Stimulated activated CD4-positive, alpha-beta T cell treated with anti-CD3 and anti-CD28 coated beads, Interleukin-2, amount 100 ng/mL, for 48 hours (primary cell): ENCODE measurements at places on chromosomes 7 and 10.

- no peak for DNase-seq
Measured at GRCh38 chr10:1465993-1466764, 271.1 kb downstream of the ADARB2 start.

GRCh38 chr7:142250705-142251104 lies 7.2 kb downstream of the PRSS58 start:
- DNase-seq = no peak

- no peak for DNase-seq
Measured at GRCh38 chr7:112459645-112460044, 9.4 kb downstream of the IFRD1 start.

- DNase-seq = no peak
Measured at GRCh38 chr10:60176925-60177324, 212.8 kb downstream of the ANK3 start.

- no peak for DNase-seq
Measured at GRCh38 chr10:102579328-102579727, 65.0 kb upstream of the TRIM8 start.

GRCh38 chr7:112882511-112882910 lies 92.3 kb upstream of the TMEM168 start:
- DNase-seq = no peak

DNA sequence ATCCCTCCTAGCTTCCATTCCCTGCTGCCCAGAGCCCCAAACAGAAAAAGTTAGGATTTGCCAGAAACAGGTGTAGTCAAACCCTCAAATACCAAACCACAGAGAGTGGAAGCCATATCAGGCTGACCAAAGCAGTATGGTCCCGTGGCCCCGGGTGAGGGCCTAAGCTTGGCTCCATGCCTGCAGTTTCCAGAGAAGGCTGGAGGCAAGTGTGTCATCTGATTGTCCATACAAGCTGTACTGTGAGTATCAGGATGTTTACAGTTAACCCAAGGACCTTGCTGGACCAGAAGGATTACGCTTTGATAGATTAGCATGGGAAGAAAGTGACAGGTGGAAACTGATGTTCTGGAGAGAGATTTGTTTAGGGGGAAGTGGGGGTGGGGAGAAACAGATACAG lies 96.3 kb downstream of the PRKAG2 start:
- DNase-seq = no peak

GRCh38 chr10:43978091-43978490 lies 329.4 kb upstream of the ZNF32 start:
- DNase-seq = no peak

GRCh38 chr7:124679586-124680225 lies 85.9 kb downstream of the GPR37 start:
- DNase-seq = no peak

DNA sequence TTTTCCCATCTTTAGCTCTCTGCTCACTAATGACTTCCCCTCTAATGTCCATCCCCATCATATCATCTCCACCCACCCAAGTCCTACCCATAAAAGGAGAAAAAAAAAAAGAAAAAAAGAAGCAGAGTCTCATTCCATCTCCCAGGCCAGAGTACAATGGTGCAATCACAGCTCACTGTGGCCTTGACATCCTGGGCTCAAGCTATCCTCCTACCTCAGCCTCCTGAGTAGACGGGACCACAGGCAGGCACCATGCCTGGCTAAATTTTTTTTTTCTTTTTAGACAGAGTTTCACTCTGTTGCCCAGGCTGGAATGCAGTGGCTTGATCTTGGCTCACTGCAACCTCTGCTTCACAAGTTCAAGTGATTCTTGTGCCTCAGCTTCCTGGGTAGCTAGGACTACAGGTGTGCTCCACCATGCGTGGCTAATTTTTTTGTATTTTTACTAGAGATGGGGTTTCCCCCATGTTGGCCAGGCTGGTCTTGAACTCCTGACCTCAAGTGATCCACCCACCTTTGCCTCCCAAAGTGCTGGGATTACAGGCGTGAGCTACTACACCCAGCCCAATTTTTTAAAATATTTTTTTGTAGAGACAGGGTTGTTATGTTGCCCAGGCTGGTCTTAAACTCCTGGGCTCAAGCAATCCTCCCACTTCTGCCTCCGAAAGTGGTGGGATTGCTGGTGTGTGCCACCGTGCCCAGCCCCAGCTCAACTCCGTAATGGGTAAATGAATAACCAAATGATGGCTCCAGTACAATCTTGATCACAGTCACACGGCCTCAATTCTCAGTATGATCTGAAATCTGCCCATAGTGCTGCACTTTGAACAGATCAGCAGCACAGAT lies 24.6 kb upstream of the SGMS1 start:
- DNase-seq = no peak

DNA sequence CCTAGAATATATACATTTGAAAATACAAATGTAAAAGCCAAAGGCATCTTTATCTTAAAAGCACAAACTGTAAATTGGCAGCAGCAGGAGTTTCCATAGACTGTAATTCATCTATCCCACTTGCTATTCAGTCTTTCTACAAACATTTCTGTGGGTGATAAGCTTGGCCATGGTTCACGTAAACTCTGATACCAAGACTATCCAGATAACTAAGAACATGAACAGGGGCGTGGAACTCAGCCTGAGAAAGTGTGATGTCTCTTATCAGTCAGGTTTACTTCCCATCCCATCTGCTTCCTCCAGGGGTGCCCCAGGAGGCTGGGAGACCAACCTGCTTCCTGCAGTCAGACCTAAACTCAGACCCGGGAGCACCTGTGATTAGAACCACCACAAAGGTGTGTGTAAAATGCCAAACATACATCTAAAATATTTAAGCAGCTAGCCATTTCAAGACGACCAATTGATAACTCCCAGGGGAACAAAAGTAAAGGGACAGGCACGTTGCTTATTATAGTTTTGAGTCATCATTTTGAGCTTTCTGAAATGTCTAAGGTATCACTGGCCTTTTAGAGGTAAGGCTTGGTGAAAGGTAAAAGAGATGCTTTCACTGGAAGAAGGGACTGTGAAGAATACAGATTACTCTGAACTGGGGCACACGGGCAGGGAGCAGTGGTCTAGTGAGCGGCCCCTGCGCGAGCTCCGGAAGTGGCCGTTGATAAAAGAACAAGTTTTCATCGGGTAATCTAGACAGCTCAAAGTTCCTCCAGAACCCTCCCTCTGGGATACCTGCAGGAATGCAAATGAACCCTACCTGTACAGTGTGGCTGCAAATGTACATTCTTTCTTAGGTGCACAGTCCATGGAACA lies 51.5 kb downstream of the RSU1 start:
- DNase-seq = no peak

DNA sequence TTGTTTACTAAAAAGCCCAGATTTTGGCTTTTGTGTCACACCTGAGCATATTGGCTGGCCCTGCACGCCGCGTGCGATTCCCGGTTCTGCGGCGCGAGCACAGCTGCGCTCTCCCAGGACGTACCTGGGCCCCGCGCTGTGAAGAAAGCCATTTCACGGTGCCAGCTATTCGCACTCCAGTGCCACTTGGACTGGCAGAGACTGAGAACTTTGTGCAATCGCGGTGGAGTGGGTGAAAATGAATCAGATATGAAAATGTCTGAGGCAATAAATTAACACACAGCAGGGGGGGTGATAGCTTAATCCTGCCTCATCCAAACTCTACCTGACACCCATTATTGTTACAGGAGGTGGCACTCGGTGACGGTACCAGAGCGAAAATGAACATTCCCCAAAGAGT lies 330.1 kb upstream of the MGMT start:
- no peak for DNase-seq

DNA sequence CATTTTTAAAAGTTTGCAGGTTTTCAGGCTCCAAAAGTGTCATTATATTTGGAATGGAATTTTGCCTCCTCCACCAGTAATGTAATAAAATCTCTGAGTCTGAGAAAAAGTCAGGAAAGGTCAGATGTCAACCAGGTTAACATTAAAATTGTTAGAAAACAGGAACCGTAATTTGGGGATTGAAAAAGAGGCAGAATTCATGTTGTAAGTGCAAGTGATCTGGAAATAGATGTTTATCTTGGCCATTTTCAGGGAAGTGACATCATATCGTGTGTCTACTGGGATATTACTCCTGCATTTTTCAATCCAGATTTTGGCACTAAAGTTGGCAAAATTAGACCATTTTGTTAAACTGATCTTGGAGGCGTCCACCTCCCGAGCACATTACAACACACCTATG lies 428.5 kb upstream of the MGMT start:
- DNase-seq = no peak

DNA sequence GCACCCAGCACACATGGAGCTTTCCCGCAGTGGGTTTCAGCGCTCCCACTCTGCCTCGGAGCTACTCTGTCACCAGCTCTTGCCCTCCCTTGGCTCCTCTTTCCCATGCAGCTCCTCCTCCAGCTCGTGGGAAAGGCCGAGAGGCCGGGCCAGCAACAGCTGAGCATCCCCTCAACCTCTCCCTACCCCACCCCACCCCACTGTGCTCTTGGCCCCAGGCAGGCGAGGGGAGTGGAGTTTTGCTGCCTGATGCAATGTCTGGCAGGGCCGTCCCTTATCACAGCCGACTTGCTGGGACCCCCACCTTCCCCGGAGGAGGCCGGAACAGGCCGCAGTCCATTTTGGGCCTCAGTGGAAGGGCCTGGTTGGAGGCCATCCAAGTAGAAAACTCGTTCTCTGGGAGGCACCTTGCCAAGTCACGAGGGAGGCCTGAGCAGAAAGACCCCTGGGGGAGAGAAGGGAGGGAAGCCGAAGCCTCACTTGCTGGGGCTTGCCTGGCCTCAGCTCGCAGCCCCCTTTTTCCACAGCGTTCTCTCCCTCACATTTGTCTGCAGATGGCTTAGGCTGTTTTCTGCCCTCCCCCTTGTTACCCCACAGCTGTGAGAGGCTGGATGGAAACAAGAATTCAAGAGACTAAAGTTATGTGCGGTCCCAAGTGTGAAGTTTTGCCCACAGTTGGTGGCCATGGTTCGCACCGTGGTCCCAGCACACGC lies 35.3 kb downstream of the CHST3 start:
- DNase-seq = no peak

DNA sequence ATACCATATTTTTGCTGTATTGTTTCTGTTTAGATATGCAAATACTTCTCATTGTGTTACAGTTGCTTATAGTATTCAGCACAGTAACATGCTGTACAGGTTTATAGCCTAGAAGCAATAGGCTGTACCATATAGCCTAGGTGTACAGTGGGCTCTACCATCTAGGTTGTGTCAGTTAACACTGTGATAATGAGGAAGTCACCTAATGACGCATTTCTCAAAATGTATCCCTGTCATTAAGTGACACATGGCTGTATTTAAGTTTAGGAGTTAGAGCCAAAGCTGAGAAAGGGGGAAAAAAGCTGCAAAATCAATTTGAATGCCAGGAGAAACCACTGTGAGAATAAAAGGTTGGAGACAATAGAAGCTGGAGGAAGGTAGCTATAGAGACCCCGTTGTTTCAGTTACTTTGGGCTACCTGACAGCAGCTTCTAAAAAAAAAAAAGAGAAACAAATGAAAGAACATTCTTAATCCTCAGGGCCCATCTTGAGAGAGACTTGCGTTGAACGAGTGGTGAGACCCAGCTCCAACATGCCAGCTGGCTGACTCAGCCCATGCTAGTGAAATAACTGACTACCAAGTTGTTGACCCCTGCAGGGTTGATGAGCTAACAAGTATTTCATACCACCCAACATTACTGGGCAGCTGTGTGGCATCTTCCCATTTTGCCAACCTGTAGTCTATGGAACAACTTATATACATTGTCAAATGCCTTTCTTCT lies 8.7 kb downstream of the STARD3NL start:
- no peak for DNase-seq

- DNase-seq = no peak
Measured at GRCh38 chr7:117835016-117835664, 38.1 kb downstream of the CTTNBP2 start.

DNA sequence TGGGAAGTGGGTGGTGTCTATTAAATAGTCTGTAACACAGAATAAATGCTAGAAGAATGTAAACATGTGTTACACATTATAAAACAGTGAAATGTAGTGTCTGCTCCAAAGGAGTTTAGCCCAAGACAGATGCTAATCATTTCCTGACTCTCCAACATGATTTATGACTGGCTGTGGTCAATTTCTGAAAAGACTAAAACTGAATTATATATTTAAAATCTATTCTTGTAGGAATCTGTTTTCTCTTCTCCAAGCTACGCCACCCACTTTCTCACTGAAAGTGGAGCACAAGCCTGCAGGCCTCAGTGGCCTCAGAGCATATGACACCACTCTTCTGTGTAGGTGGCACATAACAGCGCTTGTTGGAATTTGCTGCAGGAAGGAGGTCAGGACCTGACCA lies 44.4 kb downstream of the CTTNBP2 start:
- no peak for DNase-seq

DNA sequence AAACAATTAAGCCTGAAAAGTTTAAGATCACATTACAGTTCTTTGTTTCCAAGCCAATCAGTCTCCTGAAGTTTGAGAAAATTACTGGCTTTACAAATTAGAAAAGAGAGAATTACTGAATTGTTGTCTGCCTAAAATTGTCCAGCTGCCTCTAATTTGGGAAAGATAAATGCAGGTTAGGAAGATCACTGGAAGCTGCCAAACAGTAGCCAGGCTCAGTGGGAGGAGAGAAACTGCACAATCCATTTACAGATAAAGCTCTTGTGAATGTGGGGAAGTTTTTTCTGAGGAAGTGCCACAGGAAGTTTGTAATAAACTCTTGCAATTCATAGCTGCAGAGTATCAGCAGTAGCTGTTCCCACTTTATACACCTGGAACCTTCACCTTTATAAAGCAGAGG lies 100.7 kb downstream of the IQUB start:
- DNase-seq = no peak

DNA sequence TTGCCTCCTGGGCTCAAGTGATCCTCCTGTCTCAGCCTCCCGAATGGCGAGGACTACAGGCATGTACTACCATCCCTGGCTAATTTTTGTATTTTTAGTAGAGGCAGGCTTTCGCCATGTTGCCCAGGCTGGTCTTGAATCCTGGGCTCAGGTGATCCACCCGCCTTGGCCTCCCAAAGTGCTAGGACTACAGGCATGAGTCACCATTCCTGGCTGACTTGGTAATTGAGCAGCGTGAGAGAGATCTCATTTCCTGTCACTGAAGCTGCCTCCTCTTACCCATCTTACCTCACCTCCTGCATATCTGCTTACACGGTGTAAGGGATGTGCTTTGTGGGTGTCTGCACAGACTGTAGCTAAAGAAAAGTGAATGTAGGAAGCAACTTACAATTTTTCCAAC lies 9.7 kb downstream of the IFIT3 start:
- no peak for DNase-seq

DNA sequence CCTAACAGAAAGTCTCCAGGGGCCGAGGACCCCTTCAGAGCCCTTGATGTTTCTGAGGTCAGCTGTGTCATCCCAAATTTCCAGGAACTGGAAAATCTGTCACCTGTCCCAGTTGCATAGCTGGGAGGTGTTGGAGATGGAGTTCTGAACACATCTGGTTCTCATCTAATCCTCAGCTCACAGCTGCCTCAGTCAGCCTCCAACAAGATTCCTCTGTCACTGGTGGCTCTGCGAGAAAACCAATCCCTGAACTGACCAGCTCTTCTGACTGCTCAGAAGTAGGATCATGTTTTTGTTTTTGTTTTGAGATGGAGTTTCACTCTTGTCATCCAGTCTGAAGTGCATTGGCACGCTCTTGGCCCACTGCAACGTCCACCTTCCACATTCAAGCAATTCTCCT lies 37.6 kb upstream of the MYL10 start:
- DNase-seq = no peak
